ENCODE measurements at places on chromosomes 2 and 18.

DNA sequence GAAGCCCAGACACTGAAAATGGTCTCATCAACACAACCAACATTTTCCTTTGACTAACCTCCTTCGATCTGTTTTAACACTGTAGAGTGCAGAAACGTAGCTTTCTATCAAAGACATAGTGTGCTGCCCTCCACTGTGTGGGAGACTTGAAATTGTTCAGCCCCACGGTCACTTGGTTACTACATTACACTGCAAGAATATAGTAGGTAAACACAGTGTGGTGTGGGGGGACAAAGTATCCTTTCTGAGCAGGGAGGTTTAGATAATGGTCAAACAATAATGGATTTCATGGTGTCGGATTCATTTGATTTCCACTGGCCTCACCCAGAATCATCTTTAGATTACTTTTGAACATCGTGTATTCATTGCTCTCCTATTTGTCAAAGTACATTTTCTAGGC is 181.0 kb downstream of the ERBB4 start:
- DNase-seq, result no peak

DNA sequence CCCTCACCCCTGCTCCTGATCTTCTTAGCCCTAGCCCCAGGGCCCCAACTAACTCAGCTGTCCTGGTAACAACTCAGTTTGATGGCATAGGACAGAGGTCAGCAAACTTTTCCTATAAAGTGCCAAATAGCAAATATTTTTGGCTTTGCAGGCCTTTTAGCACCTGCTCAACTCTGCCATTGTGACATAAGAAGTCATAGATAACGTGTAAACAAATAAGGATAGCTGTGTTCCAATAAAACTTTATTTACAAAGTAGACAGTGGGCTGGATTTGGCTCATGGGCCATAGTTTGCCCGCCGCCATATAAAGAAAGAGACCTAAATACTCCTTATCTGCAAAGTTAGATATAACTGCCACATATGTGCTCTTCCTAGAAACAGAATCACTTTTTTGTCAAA is 27.3 kb upstream of the TMEM87B start:
- no peak for DNase-seq

DNA sequence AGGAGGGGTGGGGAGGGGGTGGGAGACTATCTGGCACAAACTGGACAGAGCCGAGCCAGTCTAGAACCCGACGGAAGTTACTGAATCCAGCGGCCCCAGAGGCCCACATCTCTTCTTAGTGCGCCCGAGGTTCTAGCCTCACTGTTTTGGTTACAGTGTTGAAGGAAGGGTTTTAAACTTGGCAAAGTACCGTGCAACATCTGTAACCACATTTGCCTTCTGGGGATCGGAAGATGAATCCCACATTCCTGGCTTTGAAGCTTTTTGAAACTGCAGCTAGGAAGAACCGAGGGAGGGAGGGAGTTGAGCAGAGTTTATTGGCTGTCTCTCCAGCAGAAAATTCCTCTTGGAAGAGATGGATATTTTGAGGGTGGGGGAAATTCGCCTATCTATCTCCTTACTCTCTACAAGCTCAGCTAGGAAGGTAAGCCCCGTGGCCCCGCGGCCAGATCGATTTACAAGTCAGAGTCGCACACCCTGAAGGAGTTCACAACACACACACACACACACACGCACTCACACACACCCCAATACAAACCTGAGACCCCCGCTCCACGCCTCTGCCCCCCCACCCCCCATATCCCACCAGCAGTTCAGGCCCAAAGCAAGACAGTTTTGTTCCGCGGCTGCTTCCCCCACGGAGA is 1.0 kb downstream of the ACVR1 start:
- DNase-seq, result no peak

DNA sequence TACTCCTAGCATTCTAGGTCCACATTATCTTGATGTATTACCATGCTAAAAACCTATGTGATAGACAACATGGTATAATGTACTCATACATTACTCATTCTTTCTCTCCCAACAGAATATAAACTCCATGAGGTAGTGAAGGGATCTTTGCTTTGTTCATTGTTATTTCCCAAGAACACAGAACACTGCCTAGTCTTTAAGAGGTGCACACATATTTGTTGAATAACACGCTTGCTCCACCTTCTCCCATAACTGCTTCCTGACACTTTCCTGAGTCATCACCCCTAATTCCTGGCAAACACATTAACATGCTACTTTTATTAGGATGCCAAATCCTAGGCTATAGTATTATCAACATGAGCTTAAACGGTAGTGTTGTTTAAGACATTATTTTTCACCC is 41.3 kb downstream of the REV1 start:
- no peak for DNase-seq

GRCh38 chr2:226643946-226644282 is 155.7 kb downstream of the IRS1 start:
- no peak for DNase-seq

DNA sequence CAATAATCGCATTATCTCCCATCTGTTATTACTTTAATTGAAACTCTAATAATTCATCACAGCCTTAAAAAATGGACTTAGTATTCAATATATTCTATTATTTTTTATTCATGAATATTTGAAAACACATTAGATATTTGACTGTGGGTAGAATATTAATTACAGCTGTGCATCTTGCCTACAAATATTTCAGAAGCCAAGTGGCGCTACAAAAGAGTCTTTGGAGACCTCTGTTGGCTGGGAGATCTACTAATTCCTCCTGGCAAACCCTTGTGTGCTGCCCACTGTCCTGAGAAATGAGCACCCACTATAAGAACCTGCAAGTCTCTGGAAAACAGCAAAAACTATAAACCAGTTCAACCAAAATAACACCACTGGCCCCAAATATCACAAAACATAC is 54.5 kb downstream of the PRELID3A start:
- no peak for DNase-seq
